Activated gamma-delta T cell treated with anti-CD3 and anti-CD28 coated beads, Interleukin-2, amount 50 U/mL, for 16 hours (primary cell): ENCODE measurements at places on chromosomes 5 and 9.

DNA sequence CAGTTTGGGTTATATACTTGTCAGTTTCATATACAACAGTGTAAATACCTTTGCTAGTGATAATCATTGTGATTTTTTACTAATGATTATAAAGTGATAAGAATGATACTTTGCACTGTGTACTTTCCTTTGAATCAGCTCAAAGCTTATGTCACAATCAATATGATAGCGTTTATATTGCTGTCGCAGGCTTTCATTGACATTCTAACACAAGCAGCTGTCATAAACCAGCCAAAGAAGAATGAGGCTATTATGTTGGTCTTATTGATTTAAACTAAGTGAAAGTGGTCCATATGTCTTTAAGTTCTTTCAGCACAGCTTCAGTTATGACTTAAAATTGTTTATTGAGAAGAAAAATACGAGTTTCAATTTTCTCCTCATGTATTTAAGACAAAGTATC, 272.7 kb upstream of the RGMB start:
- no peak for DNase-seq

DNA sequence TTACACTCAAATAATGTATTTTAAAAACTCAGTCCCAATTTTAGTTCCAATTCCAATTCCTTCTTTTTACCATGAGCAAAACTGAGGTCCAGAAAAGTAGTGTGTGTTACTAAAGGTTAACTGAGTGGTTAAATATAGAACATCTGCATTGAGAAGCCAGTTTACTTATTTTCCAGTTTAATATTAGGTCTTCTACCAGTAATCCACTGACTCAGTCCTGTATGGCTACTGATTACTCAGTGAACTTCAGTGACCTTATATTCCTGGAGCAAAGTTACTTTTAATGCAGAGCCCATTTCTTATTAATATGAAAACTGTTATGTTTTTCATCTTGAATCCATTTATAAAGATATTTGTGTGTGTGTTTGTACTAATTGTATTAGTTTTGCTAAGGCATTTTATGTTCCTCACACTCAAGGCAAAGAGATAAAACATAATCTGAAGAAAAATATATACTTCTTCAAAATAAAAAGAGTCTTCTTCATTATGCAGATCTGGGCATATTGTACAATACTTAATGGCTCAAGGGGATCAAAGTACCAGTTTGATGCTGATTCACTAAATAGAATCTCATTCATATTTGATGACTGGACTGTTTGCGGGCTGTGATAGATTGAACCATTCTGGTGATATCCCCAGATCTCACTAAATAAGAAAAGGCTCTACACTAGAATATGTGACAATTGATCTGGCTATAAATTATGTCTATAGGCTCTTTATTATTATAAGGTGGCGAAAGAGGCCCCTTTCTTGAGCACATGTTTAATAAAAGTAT, 60.8 kb downstream of the DMXL1 start:
- no peak for DNase-seq

- no peak for DNase-seq
These were observed 90.1 kb upstream of the LMX1B start for GRCh38 chr9:126523611-126524111.

DNA sequence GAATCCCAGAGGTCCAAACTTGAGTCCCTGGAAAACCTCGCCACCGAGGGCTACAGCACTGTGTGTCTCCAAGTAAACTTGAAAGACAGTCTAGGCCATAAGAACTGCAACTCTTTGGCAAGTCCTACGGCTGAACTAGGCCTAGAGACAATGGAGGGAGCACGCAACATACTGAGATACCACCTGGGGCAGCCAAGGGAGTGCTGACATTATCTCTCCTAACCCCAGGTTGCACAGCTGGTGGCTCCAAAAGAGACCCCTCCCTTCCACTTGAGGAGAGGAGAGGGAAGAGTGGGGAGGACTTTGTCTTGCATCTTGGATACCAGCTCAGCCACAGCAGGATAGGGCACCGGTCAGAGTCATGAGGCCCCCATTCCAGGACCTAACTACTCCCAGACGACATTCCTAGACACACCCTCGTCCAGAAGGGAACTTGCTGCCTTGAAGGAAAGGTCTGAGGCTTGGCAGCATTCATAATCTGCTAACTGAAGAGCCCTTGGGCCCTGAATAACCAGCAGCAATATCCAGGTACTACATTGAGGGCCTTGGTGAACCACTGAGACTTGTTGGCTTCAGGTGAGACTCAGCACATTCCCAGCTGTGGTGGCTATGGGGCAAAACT, 42.7 kb downstream of the AP3B1 start:
- no peak for DNase-seq

DNA sequence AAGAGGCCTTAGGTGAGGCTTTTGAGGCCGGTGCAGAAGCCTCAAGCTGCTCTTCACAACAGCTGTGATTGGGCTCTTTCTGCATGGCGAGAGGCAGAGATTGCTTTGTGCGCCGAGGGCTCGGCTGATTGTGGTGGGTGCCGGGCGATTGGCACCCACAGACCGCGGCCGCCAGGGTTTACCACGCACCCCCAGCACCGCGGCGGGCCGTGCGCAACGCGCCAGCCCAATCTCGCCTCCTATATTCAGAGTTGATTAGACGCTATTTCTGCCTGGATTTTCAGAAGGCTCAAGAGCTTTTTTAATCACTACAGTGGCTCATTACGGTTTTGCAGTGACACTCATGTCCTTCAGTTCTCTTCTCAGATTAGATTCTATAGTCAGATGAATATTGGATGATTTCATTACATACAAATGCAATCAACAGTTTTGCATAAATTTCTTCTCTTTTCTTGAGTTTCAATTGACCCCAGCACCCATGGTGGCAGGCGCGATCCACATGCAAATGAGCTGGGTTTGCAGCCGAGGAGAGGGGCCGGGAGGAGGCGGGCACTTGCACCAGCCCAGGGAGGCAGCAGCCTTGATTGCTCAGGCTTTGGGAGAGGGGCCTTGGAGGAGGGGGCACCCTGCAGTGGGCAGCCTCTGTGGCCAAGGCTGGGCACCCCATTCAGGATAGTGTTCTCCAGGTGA, 33.8 kb upstream of the PTGS1 start:
- DNase-seq = no peak

DNA sequence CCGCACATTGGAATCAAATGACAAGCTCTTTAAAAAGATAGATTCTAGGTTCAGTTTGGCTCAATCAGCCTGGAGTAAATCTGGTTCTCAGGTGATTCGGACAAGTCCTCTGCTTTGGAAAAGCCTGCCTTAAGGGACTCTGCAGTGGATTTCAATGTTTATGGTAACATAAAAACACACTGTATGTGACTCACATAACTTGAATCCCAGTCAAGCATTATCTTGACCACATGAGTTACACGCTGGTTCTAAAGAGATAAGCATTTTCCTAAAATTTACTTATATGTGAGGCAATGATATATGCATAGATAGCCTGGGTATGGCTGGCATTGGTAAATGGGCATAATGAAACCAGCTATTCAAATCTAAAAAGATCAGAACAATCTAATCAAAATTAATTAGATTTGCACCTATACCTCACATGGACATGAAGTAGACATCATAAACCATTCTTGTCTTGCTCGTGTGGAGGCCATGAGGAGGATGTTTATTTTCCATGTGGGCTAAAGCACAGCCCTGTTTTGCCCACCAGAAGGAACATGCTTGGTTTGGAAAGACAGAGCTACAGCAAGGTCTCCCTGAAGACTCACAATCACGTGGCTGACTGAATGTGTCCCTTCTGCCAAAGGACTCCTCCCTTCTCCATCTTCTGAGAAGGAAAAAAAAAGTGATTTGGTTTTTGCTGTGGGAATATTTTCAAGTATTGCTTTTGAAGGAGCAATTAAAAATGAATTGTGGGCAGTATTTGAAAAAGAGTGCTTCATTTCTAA, 351.7 kb downstream of the DIRAS2 start:
- no peak for DNase-seq

- no peak for DNase-seq
These were observed 77.6 kb downstream of the LIFR start for GRCh38 chr5:38478878-38479277.

GRCh38 chr5:54663866-54664265, 146.3 kb downstream of the SNX18 start:
- DNase-seq = no peak

GRCh38 chr9:84343111-84343521, 2.6 kb upstream of the SLC28A3 start:
- no peak for DNase-seq

GRCh38 chr5:142669477-142669876, 16.4 kb downstream of the FGF1 start:
- DNase-seq = no peak

DNA sequence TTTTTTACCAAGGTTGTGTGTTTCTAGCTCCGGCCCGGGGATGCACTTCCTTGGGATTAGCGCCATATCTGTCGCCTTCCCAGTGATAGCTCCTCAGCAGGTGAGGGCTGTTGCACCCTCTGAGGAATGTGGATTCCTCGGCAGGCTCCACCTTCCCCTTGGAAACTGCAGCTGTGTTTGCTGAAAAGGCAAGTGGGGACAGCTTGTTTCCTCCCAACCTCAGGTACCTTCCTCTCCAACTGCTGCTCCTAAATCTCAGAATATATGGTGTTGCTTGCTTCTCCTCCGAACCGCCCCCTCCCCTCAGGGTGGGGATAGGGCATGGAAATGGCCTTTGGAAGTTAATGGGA, 1.3 kb downstream of the SLC1A1 start:
- no peak for DNase-seq

GRCh38 chr9:130390986-130391385, 53.8 kb upstream of the ASS1 start:
- DNase-seq = no peak

DNA sequence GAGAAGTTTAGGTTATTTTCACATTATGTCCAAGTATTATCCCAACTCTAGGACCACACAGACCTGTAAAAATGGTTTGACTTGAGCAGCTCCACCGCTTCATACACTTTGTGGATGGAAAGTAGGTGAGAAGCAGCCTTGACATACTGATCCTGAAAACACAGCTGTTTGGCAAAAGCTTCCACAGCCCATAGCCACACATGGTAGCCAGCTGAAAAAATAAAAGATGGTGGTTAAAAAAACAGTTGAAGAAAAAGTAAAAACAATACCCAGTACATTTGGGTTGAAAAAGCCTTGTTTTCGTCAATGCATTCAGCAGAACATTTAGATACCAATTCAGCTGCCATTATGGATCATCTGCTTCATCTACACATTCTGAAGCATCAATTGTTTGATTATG, 36.7 kb downstream of the GEMIN5 start:
- no peak for DNase-seq

DNA sequence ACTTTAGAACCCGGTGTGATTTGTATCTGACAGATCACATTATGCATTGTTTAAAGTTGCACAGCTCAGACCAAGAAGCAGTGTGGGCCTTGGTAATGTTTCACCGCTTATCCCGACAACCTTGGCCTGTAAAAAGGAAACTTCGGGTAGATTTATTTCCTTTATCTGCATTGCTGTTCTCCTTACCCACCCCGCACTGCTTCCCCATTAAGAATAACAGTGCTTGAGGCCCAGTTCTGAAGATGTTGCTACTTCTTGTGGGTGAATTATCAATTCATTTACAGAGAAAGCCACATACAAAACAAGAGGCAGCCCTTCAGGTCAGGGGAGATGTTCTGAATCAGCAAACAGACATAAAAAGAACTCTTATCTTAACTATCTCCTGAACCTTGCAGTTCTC, 8.4 kb downstream of the SMARCA2 start:
- no peak for DNase-seq

DNA sequence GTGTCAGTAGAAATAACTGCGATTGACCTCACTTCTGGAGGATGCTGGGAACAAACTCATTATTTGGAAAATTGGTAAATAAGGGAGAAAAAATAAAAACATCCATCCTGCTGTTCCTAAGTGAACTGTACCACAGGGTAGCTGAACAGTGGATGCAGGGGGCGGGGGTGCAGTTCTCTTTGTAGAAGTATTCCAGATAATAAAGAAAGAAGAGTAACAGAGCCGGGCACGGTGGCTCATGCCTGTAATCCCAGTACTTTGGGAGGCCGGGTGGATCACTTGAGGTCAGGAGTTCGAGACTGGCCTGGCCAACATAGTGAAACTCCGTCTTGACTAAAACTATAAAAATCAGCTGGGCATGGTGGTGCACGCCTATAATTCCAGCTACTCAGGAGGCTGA, 132.1 kb downstream of the COL23A1 start:
- DNase-seq = no peak

DNA sequence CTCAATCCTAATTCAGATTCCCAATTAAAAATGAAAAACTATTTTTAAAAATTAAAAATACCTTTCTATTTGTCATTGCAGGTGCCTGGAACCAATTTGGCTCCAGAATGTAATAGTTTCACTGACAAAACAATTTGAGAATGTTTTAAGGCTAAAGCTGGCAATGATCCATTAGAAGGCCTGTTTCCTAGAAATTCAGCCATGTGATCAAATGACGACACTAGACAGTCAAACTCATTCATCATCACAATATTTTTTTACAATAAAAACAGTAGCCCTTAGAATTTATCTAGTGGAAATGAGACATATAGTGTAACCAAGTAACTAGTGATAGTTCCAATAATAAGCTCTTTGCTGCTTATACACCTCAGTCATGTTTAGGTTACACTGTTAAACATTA, 75.4 kb upstream of the MAP3K1 start:
- no peak for DNase-seq

GRCh38 chr9:286071-286740, 71.5 kb downstream of the DOCK8 start:
- no peak for DNase-seq

GRCh38 chr9:12689233-12689632, 4.0 kb upstream of the TYRP1 start:
- DNase-seq = no peak

- no peak for DNase-seq
These were observed 11.7 kb upstream of the SH3PXD2B start for GRCh38 chr5:172466062-172466461.

GRCh38 chr9:2923766-2924379, 80.0 kb upstream of the PUM3 start:
- DNase-seq = no peak
